ENCODE measurements at places on chromosomes 3 and 15.

DNA sequence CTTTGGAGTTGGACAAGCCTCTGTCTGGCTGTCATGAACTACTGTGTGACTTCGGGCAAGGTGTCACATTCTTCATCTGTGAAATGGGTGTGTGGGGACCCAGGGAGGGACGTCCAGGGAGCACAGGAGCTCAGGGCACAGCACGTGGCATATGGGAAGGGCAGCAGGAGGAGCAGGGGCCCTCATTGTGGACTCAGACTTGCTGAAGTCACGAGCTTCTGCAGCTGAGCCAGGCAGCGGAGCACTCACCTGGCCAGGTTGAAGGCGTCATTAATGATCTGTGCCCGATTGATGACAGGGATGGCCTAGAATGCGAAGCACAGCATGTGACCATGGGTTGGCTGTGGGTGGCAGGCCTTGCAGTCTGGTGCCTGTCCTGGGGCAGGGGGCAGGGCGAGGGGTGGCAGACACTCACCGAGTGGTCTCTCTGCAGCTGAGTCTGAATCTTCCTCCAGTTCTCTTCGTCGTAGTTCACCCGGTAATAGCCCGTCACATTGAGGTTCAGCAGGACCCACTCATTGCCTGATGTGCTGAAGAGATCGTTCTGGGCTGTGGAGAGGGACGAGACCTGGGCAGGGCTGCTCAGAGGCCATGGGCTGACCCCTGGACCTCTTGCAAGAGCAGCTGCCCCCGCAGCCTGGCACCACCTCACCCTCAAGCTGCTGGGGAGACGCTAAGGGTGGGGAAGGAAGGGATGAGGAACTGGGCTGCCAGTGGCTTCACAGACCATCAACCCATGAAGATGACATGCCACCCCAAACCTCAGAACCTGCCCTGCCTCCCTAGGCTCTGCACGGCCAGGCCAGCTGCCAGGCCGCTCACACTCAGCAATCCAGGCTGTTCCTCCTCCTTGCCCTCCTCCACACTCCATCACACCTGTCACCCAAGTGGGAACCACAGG lies 15.4 kb downstream of the ANPEP start:
- DNase-seq, result no peak

DNA sequence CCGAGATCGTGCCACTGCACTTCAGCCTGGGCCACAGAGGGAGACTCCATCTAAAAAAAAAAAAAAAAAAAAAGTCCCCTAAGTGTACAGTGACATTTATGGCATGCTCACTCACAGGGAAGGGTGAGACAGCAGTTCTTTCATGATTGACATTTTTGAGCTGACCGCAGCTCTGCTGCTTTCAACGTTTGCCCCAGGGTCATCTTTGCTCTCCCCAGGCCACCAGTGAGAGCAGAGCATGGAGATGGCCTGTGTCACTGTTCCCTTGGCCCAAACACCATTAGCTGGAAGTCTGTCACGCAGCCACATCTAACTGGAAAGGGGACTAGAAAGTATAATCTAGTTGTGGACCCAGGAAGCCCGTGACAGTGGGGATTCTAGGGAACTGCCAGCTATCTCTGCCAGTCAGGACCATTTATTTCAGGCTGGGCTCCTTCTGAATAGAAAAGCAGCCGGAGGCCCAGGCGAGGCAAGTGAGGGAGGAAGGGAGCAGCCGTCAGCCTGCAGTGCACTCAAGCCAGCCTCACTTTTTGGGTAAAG lies 193.4 kb upstream of the HES1 start:
- no peak for DNase-seq

DNA sequence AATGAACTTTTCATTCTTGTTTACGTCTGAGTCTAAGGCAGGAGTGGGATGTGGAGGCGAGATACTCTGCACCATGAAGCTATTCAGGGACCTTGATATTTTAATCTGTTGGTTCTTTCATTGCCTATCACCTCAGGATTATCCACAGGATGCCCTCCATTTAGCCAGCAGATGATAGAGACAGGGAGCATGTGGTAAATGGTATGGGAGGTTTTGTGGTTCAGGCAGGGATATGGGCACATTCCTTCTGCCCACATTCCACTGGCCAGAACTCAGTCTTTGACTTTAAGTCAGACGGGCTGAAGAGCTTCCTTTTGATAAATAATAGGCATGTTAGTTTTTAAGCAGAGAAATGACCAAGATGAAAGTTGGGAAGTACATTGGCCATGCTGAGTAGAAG lies 548.0 kb upstream of the CCDC54 start:
- DNase-seq, result no peak

DNA sequence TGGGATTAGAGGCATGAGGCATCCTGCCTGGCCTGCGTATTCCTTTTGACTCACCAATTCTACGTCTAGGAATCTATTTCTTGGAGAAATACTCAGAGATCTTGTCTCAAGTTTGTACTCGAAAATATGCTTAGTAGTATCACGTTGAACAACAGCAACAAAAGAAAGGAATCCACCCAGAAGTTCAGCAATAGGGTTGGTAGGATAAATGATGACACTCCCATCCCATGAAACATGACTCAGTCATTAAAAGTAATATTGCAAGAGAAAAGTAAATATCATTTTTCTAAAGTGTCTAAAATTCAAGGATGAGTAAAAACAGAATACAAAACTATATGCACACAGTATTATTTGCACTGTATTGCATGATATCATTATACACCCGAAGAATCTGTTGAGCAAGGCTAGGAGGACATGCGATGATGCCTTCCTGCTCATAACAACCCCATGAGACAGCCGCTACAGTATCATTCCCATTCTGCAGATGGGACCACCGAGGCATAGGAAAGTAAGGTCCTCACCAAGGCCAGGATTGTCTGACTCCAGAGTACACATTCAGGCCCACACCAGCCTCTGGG lies 61.5 kb downstream of the SLC6A1 start:
- no peak for DNase-seq

GRCh38 chr3:117706756-117707155 lies 997.2 kb downstream of the TUSC7 start:
- no peak for DNase-seq

DNA sequence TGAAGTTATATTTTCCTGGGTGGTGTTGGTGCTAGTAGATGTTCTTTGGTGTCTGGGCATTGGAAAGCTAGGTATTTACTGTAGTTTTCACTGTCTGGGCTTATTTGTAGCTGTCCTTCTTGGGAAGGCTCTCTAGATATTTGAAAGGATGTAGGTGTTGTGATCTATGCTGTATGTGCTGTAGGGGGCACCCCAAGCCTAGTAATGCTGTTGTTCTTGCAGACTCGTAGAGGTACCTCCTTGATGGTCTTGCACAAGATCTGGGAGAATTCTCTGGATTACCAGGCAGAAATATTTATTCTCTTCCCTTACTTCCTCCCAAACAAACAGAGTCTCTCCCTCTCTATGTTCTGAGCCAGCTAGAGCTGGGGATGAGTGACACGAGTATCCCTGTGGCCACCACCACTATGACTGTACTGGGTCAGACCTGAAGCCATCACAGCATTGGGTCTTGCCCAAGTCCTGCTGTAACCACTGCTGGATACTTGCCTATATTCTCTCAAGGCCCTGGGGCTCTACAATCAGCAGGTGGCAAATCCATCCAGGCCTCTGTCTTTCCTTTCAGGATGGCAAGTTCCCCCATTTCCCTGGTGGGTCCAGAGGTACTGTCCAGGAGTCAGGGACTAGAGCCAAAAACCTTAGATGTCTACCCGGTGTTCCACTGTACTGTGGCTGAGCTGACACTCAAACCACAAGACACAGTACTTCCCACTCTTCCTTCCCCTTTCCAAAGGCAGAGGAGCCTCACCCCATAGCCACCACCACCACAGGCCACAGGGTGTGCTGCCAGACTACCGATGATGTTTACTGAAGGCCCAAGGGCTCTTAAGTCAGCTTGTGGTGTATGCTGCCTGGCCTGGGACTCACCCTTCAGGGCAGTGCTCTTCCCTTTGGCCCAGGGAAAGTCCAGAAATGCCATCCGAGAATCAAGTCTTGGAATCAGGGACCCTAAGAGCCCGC lies 195.2 kb upstream of the DPPA4 start:
- DNase-seq, result peak; percentile 55

DNA sequence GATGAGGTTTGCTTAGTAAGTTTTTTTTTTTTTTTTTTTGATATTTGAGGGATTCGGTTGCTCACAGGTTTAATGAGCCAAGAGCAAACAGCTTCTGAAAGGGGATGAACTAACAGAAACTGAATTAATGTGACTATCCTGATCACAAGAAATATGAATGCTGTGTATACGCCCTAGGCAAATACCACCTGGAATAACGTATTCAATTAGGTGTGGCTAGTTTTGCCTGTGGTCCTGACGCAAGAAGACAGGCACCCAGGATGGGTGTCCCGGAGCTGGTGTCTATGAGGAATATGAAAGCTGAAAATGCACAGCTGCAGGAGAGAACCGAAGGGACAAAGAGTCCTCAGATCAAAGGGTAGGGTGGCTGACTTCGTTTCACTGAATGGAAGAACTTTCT lies 14.6 kb downstream of the LSG1 start:
- no peak for DNase-seq

DNA sequence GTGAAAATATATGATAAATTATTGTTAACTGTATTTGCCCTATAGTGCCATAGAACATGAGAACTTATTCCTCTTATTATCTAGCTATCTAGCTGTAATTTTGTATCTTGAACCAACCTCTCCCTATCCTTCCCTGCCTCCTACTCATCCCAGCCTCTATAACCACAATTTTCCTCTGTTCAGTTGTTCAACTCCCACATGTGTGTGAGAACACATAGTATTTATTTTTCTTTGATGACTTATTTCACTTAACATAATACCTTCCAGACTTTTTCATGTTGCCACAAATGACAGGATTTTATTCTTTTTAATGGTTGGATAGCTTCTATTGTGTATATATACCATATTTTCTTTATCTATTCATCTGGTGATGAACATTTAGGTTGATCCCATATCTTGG lies 85.4 kb upstream of the SUCLG2 start:
- no peak for DNase-seq

DNA sequence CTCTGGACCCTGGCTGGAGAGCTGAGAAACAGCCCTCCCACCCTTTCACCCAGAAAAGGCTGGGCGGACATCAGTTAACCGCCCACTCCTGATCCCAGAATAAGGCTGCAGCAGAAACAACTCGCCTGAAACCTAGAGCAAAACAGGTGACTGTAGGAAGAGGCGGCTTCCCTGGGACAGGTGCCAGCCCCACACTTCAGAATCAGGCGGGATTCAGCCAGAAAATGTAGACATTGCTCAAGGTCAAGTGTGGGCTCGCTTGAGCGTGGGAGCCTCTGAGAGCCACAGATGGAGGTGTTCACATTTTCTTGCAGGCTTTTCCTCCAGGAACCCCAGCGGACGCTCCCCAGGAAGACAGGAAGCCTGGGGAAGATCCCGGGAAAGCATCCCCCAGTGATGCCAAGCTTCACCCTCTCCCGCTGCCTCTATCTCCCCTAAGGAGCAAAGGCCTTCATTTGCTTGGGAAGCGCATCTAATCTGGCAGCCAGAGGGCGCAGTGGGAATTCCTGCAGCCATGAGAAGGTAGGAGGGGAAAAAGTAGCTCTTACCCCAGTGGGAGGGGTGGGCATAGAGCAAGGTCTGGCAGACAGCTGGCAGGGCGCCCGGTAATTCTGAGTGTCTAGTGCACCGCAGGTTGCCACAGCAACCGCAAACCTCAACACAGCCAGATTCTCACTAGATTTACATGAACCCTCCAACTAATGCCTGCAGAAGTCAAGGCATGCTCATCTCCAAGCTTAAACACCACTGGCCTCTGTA lies 77.7 kb downstream of the OCA2 start:
- no peak for DNase-seq

All from CD4-positive, alpha-beta T cell treated with Interleukin-17A for 1 hour (primary cell).